ENCODE measurements at places on chromosomes 1 and 21.

GRCh38 chr1:30707412-30708360, 15.7 kb downstream of the MATN1 start:
- DNase-seq, result no peak

- DNase-seq, result no peak
Measured at GRCh38 chr21:31198575-31198974, 145.5 kb downstream of the TIAM1 start.

- DNase-seq, result no peak
Measured at GRCh38 chr1:92043621-92044020, 13.8 kb downstream of the EPHX4 start.

DNA sequence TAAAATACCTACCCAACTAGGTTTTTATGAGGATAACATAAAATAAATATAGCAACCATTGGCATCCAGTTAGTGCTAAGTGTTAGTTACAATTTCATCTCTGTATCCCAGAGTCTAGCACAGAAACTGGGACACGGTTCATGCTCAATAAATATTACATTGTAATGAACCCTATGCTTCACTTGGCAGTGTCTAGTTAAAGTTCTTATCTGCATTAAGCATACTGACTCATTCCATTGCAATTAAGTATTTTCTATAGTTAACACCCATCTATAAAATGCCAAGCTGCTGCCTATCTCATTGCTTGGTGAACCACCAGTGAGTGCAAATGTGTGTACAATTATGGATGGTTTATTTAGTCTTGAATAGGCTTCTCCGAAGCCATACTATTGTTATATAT, 15.2 kb downstream of the CHML start:
- no peak for DNase-seq

GRCh38 chr21:27189870-27190269, 223.0 kb upstream of the ADAMTS5 start:
- no peak for DNase-seq

- no peak for DNase-seq
Measured at GRCh38 chr1:2865571-2866421, 64.3 kb upstream of the TTC34 start.

- DNase-seq, result no peak
Measured at GRCh38 chr1:164333387-164333786, 225.6 kb upstream of the PBX1 start.

DNA sequence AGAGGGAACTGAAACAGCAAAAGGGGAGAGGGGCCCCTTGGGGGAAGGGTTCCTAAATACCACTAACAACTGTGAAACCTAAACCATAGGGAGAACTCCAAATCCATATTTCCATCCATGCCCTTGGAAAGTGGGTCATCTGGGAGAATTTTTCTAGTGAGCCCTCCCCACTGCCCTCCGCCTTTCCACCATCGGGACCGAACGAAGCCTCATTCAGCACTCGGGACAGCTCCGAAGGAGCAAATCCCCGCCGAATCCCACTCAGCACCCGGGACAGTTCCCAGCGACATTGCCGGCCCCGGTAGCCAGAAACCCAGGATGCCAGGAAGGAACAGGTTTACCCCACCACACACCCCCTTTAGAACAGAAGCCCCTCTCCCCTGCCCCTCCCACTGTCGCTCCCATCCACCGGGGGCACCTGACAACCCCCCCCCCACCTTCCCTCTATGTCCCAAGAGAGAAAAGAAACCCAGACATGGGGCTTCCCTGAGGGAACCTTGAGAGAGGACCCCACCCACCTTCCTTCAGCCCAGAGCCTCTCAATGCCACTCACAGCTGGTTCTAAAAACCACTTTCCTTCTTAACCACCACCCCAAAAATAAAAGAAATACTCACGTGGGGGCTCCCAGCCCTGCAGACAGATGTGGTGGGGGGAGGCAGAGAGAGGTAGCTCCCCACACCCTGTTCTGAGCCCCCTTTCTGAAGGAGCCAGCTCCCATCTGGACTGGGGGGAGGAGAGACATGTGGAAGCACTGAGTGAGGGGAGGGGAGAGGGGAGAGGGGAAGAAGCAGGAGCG, 4.5 kb downstream of the DLGAP3 start:
- no peak for DNase-seq

- DNase-seq, result no peak
Measured at GRCh38 chr1:75632350-75632949, 21.5 kb upstream of the SLC44A5 start.

- no peak for DNase-seq
Measured at GRCh38 chr1:163201906-163202305, 810 bp downstream of the RGS5 start.

- DNase-seq, result no peak
Measured at GRCh38 chr1:60423146-60423780, 349.7 kb upstream of the C1orf87 start.

DNA sequence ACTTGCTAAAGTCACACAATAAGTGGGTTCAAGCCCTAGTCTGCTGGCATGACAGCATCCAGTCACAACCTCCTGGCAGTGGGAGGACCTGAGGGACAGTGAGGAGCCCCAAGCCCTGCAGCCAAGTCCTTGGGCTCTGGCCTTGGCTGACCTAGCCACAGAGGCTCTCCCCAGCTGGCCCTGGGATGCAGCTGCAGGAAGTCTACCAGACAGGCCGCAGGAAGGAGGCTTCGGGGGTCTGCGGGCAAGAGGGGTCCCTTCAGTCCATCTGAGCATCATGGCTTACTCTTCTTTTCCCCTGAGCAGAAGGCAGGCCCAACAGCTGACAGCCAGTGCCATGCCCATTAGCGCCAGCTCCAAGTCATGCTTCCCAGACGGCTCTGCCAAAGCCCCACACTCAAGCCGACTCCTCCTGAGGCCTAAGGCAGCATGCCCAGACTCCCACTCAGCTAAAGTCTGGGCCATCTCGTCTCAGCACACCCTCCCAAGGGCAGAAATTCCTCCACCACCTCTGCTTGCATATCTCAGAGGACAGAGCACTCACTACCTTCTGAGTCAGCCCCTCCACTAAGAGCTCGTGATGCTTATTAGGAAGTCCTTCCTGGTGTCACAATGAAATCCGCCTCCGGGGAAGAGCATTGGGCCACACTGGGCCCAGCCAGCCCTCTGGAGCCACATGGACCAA, 20.1 kb downstream of the SLC1A7 start:
- no peak for DNase-seq

DNA sequence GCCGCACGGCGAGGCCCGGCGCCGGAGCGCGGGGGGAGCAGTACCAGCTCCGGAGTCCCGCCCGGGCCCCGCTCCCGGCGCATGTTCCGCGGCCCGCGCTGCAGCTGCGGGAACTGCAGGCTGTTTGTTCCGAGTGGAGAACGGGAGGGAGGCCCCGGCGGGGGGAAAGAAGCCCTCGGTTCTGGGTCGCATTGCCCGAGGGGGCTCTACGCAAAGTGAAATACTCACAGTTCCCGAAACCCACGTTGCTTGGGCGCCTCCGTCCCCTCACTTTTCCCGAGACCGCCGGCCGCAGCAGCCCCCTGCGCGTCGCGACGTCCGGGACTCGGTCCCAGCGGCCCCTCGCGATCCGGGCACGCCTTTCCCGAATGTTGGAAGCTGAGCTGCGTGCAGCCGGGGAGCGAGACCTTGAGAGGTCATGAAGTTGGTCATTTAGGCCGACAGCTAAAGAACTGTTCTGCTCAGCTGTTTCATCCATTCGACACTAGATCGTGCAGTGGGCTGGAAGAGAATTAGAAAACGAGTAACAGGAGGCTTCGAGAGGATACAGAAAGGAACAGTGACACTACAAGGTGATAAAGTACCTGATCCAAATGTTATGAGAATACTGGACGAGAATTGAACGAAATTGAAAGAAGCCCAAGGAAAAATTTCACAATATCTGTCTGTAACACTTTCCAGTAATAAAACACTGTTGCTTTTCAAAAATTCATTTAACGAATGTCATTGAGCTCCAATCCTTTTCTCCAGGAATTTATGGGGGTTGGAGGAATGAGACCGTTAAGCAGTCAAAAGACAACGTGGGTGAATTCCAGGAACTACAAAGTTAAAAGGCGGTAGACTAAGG, 657 bp upstream of the LIN9 start:
- DNase-seq, result no peak

GRCh38 chr1:33031506-33031905, 5.2 kb downstream of the AK2 start:
- no peak for DNase-seq

- DNase-seq, result no peak
Measured at GRCh38 chr1:240906477-240906876, 294.5 kb upstream of the GREM2 start.

DNA sequence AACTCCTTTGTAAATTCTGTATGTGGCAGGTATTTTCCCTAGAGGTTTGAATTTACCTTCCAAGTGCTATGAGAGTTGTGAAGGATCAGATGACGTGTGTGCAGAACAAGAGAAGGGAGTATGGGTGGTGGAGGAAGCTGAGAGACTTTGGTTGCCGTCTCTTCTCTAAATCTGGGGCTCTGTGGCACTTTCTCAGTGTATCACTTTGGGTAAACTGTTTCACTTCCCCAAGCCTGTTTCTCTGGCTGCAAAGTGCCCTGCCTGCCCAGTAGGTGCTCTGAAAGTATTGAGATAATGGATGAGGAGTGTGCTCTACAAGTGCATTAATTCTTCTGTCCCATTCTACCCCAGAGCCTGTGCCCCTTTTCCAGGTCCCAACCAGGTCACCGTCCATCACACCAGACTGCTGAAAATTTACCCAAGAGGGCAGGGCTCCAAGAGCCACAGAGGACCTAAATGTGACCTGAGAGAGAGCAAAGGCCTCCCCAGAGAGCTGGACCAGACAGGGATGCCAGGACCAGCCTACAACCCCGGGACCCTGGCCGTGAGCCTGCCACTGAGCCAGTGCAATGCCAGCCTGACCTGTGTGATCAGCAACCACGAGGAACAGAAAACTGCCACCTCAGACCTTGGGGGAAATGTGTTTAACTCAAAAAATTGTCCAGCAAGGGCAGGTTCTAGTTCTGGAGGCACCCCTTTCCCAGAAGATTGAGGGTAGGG, 131.6 kb upstream of the ETV3 start:
- DNase-seq, result no peak

GRCh38 chr21:23152130-23152529, 2153.9 kb downstream of the NCAM2 start:
- DNase-seq, result no peak

DNA sequence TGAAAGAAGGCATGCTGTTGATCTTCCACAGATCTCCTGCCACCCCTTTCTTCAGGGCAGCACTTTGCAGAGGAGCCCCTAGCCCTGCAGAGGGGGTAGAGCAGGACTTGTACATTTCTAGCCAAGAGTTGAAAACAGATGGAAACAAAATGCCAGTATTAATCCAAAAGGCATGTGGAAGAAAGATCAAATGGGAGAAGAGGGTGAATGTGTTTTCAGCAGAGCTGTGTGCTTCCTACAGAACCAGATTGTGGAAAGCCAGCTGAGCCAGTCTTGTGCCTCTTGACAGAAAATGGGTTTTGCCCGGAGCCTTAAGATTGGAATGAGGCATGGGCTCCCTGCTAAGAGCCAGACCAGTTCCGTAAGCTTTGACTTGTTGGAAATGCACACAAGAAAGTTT, 105.2 kb upstream of the TSPAN2 start:
- no peak for DNase-seq

GRCh38 chr1:77825131-77825709, 45.8 kb downstream of the MIGA1 start:
- no peak for DNase-seq

DNA sequence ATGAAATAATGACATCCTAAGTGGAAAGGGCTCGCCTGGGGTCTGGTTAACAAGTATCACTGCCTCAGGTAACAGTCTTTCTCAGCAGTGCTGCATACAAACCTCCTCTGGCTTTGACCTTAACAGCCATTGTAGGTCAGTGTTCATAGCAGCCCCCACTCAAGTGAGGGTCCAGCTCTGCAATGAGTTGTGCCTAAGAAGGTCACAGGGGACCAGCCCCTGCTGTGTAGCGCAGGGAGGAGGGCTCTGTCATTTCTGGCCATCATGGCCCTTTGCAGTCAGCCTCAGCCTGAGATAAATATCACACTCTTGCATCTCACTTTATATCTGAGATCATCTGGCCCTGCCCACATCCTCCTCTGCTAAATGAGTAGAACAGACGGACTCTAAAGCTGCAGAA, 18.1 kb upstream of the MYSM1 start:
- DNase-seq, result no peak

DNA sequence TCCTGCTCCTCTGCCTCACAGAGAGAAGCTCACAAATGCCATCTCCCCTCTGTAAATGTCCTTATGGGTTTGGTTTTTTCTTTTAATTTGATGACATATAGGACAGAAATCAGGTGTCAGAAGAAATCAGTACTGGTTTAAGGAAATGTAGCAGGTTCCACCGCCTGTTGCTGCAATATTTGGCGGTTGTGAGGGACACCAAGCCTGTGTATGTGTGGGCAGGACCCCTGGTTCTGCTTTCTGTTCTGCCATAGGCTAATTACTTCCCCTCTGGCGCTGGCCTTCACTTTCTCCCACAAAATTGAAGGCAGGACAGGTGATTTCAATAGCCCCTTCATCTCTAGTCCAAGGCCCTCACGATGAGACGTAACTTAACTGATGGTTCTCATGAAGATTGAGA, 69.2 kb downstream of the PRDM2 start:
- no peak for DNase-seq

- DNase-seq, result no peak
Measured at GRCh38 chr1:95620076-95620475, 386.1 kb downstream of the RWDD3 start.

GRCh38 chr21:31479222-31479621, 135.2 kb upstream of the TIAM1 start:
- no peak for DNase-seq

DNA sequence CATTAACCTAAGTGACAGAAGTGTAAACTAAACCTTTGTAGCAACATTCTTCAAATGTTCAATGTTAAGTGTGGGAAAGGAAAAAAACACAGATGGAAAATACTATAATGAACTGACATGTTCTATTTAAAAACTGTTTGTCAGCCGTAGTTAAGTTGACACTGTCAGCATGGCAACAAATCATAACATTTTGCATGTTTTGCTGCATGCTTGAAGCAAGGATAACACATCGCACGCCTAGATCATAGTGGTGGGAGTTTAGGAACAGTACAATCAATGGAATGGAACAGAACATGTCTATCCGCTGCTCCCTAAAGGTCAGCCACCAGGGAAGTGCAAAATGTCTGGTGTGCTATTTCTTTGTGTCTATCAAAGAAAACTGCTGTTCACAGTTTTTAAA, 62.5 kb upstream of the ESRRG start:
- DNase-seq, result no peak

DNA sequence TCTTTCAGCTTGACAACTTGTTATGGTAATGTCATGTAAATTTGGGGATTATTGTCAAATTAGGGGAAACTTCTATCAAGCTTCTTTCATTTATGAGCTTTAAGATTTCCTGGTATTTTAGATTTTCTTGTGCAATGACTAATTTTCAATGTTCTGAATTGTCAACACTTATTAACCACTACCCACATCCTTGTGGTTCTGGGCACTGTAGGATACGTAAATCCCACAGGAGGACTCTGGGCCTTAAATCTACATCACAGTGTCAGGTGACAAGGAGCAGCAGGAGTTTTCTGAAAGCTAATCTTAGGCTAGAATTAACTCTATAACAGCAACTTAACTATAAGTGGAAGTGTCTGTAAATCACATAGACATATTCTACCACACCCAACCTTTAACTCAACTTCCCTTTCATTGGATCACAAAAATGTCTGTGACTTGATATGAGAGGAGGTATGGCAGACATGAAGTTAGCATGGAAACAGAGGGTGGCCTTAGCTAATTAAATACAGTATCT, 397.7 kb downstream of the HLX start:
- DNase-seq, result no peak

- no peak for DNase-seq
Measured at GRCh38 chr1:61950418-61950817, 208.1 kb downstream of the PATJ start.

All from cortex of kidney (tissue), 1 donor.